ENCODE measurements at places on chromosomes 5 and 9.

DNA sequence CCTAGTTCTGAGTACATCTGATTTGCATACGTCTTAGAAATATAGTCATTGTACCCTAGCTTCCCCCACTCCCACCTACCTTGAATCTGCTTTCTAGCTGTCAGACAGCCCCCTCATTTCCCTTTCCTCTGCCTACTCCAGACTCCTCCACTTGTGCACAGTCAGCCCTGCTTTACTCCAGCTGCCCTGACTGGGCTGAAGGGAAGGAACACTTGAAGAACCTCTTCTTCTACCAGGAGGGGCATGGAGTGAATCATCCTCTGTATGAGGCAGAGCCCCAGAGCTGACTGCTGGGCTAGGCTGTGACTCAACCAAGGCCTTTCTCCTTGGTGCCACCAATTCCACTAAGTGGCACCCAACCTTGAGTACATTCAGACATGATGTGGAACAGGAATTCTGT is 18.1 kb upstream of the ZFR start:
- DNase-seq: no peak

- no peak for DNase-seq
Observed at GRCh38 chr5:52007230-52007858, 624.1 kb downstream of the ISL1 start.

DNA sequence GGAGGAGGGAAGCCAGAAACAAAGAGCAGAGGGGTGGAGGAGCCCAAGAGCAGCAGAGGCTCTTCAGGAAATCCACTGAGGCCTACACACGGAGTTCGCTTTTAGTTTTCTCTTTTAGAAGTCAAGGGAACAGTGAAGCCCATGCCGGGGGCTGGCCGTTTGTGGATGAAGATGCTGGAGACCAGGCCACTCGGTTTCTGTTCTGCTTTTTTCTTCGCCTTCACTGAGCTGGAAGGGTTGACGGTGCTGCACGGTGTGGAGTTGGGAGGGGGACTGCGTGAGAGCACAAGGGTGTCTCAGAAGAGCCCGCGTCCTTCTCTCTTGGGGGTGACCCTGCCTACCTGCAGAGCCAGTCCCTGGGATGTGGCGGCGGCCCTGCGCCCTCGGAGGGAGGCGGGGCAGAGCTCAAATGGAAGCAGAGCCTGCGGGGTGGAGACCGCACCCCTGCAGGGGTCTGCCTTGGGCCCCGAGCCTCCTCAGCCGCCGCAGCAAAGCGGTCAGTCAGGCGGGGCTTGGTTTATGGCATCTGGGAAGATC is 68.5 kb upstream of the CACNA1B start:
- peak; percentile 86 for DNase-seq

DNA sequence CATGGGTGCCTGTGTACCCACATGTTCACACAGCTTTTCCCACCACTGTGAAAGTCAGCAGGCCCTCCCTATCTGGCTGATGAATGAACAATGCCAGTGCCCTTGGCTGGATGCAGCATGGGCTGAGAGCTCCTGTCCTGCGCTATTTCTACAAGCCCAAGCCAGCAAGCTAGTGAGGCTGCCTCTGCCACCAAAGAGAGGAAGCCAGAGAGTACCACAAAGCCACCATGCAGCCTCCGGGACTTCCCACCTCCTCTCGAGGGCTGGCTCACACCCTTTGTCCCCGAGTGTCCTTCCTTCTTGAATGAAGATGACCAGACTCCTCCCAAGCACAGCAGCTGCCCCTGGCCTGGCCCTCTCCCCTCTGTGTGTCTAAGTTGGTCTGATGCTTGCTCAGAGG is 76.5 kb downstream of the SH3PXD2B start:
- DNase-seq: no peak

DNA sequence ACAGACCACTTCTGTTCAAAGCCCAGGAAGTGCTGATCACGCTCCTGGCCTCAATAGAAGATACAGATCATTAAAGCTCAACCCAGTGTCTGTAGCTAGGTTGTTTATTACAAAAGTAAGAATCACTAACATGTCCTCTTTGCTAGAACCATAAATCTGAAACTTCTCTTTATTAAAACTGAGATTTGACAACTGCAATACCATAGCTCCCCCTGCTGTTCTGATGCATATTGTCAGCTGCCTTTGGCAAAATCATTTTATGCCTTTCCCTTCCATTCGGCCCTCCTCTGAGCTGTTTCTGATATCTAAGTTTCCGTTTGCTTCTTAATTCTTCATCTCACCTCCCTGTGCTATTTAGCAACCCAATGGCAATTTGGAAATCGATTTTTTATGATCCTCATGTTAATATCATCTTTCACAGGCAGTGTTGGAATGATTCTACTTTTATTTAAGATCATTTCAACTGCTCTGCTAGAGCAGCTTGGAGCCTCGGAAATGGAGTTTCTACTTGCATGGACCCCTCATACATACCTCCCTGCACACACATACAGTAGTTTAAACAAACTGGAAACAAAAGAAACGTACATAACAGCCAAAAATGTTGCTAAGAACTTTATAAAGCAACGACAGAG is 998.8 kb downstream of the MAT2B start:
- peak; percentile 26 for DNase-seq

- DNase-seq: no peak
Observed at GRCh38 chr5:88860501-88860900, 22.5 kb downstream of the MEF2C start.

GRCh38 chr5:139806726-139807646 is 11.4 kb downstream of the PSD2 start:
- DNase-seq: no peak

DNA sequence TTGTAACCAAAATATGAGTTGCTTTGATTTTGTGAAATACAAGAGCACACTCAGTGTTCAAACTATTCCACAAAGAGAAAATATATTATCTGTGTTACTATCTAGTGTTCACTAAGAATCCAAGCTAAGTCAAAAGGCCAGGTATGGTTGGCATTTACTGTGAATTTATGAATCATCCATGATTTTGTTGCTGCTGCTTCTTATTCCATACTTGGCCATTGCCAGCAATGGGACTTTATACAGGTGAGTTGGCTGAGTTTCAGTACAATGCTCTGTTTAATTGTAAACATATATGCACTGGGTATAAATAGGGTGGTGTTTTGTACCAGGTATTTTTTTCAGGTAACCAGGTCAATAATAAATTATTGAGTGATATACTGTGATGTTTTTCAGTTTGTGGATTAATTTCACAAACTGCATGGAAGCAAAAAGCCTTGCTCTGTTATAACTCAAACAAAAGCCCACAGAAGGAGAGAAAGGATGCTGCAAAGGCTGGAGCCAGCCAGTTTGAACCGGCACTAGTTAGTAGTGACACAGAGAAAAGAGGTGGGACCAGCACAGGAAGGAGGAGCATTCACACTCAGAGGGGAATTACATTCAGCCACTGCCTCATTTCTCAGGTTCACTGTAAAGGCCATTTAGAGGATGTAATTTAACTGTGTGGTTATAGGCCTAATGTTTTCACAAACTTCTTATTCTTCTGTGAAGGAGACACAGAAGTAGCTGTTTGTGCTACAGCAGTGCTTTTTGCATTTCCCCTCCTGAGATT is 381.8 kb downstream of the ADGRV1 start:
- peak; percentile 61 for DNase-seq

- DNase-seq: no peak
Observed at GRCh38 chr9:8053501-8053900, 253.9 kb upstream of the DMAC1 start.

DNA sequence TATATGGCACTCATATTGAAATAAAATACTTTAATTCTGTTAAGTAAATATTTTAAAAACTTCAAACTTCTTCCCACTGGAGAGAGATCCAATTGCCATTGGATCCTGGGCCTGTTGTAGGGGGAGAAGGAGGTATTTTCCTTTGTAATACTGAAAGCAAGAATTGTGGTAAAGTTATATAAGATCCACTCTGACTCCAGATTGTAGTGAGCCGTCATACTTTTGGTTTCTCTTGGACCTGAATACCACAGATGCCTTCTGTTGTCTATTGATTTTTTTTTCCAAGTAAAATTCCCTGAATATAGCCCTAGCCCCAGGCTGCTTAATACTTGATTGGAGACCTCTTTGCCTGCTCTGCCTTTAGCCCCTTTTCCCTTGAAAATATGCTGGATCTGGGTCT is 86.9 kb downstream of the ATG10 start:
- no peak for DNase-seq

DNA sequence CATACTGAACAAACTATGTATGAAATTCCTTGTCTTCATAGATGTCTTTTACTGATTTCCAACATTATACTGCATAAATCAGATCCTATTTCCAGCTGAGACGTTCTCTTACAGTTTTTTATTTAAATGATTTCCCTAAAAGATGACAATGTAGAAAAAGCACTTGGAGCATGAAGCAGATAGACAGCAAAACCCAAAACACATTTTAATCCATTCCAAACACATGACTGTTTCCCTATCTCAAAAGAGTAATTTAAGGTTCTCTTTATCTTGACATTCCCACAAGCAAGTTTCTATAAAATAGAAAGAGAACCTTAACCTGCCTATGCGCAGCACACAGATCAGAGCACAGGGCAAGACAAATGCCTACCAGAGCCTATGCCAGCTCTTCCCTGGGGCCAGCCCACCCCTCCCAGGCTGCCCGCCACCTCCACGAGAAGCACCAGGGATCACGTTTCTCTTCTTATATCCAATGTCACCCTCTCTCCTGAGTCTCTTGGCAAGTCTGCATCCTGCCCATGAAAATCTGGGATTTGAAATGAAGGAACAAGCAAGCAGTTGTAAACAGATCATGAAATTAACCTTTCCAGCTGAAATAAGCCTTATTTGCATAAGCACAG is 52.4 kb downstream of the RETREG1 start:
- DNase-seq: no peak

DNA sequence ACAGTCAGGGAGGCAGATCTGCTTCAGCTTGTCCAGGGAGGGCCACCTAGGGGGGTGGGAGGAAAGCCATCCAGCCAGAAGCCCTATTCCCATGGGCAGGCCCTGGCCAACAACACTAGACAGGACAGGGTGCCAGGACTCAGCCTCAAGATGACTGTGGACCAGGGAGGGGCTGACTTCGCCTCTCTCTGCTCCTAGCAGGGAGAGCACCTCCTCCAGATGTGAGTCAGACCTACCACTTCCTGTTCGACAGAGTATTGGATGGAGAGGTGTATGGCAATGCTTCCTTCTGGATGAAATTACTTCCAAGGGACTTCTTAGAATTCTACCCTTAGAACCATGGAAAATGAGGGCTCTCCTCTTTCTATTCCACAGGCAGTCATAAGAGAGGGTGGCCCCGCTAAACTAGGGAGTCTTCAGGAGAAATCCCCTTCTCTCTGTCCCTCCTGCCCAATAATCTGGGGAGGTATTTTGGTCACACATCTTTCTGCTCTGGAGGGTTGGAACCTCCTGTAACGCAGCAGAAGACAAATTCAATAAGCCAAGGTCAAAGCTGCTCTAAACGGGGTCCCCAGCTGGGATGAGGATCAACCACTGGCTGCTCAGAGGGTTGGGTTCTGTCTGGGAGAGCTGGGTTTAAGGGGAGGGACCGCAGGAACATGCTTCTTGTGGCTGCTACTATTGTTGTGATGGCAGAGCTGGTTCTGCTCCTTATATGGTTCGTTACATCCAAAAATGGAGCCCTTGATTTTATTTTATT is 23.2 kb upstream of the RCL1 start:
- peak; percentile 41 for DNase-seq

DNA sequence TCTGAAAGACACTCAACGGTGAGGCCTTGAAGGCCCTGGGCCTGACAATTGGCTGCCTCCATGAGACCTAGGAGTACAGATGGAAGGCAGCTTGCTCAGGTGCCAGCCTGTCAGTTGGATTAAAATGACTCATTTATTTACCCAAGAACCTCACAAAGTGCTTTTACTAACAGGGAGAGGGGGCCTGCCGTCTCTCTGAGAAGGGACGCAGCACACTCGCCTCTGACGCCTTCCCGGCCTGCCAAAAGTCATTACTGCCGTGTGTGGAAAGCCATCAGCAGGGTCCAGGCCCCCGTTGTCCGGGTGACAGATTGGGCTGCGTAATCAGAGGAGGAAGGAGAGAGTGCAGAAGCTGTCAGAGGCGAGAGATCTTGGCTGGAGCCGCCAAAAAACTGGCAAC is 32.4 kb downstream of the DDX31 start:
- no peak for DNase-seq
